ENCODE measurements at places on chromosomes 2 and 18.

- no peak for DNase-seq
Measured at GRCh38 chr2:70073493-70073892, 13.8 kb upstream of the PCBP1 start.

- no peak for DNase-seq
Measured at GRCh38 chr2:150609831-150610582, 122.5 kb upstream of the RND3 start.

DNA sequence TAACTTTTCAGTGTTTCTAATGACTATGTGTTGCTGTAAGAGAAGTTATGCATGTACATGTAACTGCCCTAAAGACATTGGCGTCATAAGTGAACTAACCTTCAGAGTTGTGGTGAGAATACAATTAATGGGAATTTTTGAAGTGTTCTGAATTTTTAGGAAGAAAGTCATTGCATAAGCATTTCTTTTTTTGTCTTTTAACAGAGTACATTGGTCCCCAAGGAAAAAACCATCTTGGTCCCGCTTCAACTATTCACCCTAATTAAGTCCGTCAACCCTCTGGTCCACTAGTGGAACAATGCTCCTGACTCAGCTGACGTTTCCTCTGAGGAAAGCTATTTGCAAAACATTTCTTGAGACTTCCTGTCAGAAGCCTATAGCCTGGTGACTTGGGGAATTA, 41.1 kb upstream of the VIT start:
- DNase-seq = no peak

DNA sequence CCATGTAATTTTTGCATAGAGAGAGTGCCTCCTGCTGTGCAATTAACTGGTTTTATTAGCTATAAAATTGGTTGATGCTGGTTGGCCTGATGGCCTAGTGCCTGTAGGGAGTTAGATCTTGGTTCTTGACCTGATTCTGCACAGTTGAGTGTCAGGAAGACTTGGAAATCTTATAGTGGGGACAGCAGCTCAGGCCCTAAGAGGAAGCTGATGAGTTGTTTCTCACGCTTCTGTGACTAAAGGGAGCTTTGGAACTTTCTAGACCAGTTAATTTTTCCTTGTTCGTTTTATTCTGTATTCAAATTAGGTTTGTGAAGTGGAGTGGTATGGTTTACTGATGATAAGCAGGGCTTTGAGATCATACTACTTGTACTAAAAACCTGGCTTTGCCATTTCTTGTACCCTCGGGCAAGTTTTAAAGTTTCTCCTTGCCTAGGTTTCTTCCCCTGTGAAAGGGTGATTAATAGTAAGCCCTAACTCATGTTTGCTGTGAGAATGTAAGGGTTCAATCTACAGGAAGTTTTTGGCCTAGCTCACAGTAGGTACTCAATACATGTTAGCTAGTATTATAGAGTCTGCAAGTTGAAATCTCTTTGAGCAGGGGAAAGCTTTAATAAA, 82.1 kb downstream of the MAP3K20 start:
- DNase-seq = no peak

GRCh38 chr18:52009958-52010357, 330.0 kb upstream of the DCC start:
- no peak for DNase-seq

DNA sequence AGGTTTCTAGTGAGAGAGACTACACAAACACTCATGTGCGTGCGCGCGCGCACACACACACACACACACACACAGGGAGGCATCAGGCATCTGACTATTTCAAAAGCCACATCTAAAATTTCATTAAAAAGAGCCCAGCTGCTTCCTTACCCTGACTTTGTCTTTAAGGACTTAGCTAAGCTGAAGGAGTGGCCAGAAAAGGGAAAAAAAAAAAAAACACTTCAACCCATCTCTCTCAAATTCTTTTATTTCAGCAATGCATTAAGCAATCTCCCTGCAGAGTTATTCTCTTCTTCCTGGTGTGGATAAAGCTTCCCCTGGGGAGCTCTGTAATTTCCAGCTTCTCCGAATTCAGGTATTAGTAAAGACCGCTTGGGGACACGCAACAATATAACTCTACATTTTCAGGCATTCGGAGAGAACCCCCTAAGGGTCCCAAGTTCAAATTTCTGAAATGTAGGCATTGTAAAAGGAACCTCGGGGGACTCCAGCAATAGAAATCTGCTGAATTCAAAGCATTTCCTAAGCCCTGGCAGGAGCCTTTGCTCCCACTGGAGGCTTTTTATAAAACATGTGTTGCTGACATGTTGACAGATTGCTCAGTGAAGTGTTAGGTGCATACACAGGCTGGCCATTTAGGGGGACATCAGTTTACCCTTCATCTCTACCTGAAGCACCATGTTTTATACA, 67.0 kb downstream of the ZNF521 start:
- DNase-seq = no peak

DNA sequence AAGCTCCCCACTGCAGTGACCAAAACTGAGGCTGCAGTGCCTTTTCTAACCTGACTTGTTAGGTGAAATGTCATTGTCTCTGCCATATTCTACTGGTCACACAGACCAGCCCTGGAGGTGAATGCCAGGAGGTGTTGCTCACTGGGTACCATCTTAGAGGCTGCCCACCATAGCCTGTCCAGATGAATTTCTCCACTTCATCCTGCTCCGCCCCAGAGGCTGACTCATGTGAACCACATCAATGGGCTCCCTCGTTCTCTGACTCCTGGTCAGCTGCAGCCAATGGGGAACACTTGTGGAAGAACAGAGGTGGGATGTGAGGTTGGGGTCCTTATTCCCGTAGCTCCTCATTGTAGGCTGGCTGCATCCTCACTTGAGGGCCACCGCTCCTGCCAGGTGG, 3.4 kb upstream of the NARS1 start:
- DNase-seq = no peak

DNA sequence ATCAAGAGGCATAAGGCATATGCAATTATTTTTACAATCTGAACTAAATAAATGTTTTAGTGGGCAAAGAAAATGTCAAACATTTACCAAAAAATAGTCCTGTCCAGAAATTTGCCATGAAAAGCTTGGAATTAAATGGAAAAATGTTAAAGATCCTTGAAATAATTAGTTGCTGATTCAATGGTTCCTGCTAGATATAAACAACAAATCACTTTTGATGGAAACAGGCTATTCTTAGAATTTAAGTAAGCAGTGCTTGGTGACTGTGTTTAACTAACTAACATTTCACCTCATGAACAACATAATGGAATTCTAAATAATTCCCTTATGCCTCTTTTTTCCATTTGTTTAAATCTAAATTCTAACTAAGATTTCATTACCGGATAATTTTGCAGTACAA, 3.9 kb downstream of the RND3 start:
- DNase-seq = no peak

- DNase-seq = no peak
Measured at GRCh38 chr2:190105554-190105953, 43.0 kb upstream of the MSTN start.

DNA sequence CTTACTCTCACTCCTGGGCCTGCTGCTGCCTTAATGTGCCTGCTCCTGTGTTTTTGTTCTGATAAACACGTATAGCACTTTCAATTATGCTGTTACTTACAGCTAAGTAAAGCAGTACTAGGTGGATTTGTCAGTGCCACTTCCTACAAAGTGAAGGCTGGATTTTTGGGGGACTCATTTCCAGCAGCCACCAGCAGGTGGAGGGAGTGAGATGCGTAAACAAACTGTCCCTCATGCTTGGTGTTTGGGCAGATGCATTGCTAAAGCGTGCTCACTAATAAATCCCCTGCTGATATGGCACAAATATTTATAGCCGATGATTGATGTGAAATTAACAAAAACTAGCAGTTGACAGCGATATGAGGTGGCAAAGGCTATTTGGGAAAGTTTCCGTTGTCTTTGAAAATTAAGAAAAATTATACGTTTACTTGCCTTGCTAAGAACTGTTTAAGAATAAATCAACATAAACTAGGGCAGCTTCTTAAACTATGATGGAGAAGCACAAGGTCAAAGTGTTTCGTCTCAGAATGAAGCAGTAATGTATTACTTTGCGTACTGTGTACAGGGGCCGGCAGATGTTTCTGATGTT, 101.7 kb downstream of the AGAP1 start:
- DNase-seq = no peak

DNA sequence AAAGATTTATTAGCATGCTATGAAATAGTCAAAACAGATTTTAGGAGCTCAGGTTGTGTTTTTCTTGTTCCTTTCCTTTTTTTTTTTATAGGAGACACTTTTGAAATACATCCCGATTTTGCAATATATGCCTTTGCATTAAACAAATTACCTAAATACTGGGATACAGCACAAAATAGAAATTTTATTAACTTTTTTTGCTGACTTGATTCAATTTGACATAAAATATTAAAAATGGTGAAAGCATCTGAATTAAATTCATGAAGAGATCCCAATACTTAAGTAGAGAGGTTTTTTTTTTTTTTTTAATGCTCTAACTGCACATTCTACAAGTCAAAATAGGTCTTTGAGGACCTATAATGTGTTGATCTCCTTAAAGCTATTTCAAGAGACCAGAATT, 939.5 kb upstream of the CHAC2 start:
- no peak for DNase-seq

All from stimulated activated CD8-positive, alpha-beta memory T cell treated with anti-CD3 and anti-CD28 coated beads, Interleukin-15, amount 100 ng/mL, for 4 hours (primary cell).